Stimulated activated CD8-positive, alpha-beta memory T cell treated with anti-CD3 and anti-CD28 coated beads, Interleukin-15, amount 100 ng/mL, for 48 hours (primary cell): ENCODE measurements at places on chromosomes 1 and 21.

DNA sequence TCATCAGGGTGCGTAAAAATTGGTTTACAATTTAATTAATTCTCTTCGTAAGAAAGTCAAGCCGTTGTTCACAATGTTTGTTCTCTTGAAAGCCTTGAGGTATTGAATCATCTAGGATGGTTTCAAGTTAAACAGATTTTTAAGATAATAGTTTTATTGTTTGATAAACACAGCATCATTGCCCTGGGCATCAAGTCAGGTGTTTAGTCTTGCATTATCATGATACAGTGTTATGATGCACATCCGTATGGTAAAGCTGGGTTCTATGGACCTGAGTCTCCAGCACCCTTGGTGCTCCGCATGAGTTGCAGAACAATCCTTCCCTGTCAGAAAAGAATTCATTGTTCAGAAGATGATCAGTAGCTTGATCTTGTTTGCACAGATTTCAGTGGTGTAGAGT is 359.5 kb downstream of the LMO4 start:
- DNase-seq, result no peak

- peak; percentile 70 for DNase-seq
These were observed 1.1 kb downstream of the LAMB3 start for GRCh38 chr1:209651138-209651587.

- no peak for DNase-seq
These were observed 135.7 kb downstream of the RGS7 start for GRCh38 chr1:241221319-241221718.

DNA sequence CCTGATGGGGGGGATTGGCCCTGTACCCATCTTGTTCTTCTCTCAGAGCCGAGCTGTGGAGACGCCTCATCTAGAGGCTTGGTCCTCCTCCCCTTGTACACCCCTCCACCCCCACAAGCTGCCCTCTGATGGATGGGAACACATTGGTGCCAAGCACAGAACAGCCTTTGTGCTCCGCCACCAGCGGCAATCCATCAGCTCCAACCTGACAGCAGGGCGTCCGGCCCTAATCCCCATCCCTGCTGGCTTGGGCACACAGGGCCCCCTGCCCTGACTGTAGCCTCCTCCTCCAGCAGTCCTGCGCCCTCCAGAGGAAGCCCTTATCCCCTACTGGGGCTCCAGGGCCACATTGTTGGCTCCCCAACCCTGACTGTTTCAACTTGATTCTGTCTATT is 3.8 kb upstream of the MYOG start:
- DNase-seq, result no peak
